ENCODE measurements at places on chromosomes 12 and 14.

DNA sequence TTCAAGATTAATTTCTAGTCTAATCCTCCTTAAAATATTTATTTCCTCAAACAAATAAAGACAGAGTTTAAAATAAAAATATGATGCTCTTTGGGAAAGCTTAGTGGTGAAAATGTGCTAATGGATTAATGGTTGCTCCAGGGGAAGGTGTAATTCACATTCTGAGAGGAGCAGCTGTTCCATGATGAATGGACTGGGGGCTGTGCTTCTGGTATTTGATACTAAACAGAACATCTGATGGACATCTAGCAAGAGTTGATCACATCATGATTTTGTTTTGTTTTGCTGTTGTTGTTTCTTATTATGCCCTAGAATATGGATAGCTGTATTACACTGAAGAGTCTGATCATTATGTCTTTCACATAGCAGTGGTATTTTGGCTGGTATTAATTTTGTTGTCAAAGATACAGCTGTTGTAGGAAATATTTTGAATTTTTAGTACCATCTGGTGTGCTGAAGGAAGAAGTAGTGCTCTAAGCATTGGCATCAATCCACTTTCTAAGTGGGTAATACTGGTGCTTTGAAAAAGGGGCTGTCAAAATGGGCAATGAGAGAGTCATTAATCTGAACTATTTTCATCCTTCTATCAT lies 296.4 kb downstream of the ADAMTS20 start:
- no peak for DNase-seq

GRCh38 chr12:113917393-113917792 lies 48.7 kb downstream of the RBM19 start:
- DNase-seq, result no peak

GRCh38 chr12:67761566-67761965 lies 113.0 kb downstream of the DYRK2 start:
- no peak for DNase-seq

DNA sequence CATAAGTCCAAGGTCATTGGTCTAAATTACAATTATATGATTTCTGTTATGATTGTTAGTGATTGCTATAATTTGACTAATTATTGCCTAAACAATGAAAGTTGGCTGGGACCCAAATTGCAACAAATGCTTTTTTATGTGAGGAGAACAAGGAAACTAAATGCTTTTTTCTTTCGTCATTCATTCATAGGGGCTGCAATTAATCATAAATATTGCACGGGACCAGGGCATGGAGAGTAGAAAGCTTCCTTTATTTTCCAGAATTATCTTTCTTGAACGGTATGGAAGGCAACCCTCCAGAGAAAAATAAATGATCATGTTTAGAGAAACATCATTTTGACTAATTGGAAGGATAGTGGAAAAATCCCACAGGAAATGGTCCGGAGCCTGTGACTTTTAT lies 32.6 kb upstream of the ARHGAP5 start:
- no peak for DNase-seq

DNA sequence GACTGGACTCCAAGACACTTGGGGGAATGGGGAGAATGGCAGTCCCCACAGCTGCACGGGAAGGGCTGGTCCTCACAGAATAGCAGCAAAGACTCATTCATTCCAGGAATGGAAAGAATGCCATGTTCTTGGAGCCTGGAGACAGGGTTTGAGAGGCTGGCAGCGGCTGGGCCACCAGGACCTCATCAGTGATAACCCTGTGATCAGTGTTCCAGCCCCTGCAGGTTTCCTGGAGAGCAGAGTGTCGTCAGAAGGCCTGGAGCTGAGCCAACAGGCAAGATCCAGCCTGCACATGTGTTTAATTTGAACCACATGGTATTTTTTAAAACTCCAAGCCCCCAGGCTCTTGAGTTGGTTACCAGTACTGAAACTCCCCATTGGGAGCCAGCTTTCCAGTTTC lies 11.3 kb downstream of the BDKRB1 start:
- no peak for DNase-seq

DNA sequence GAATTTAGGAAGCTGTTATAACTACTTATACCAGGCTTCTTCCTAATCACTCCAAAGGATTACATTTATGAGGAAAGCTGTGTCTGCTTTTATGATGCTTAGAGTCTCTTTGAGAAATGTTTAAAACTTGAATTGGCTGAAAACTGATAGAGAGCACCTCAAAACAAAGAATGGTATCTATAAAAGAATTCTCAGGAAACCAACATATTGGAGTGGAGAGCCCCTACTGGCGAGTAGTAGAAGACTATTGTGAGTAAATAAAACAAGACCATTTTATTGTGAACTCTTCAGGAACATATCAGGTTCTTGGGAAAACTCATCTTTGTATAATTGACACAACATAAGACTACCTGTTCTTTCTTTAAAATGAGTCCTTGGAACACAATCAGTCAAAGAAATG lies 578.6 kb downstream of the RERGL start:
- DNase-seq, result peak; percentile 22

DNA sequence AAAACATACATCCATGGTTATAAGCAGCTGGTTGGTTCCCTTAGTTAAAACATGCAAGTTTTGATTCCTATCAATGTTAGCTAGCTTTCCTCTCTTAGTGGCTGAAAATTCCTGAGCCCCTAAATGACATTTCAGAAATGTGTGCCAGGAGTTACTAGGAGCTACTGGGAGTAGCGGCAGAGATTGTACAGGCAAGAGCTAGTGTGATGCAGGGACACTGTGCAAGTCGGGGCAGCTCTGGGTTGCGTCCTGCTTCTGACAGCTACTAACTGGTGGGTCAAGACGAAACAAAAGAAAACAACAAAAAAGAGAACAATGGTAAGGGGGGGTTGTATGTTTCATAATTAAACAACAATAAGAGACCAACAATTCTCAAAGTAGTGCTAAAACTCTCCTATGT lies 35.4 kb downstream of the LRIG3 start:
- no peak for DNase-seq

- no peak for DNase-seq
These were observed 44.9 kb upstream of the GAS2L3 start for GRCh38 chr12:100528471-100529127.

DNA sequence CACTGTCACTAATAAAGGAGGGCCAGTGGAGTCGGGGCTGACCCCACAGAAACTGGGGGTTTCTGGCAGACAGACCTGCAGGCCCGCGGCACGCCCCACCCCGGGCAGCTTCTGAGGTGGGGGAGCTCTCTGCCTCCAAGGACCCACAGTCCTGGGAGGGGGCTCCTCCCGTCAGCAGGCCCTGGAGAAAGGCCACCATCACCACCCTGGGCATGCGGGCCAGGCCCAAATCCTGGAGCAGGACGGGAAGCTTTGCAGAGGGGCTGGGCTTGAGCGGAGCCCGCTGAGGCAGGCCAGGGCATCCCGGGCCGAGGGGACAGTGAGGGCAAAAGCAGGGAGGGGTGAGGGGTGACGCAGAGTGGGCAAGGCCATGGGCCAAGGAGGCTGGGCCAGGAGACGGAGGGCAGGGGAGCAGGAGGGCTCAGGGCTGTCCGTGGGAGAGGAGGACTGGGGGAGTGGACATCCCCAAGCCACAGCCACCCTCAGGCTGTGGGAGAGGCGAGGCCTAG lies 11.1 kb upstream of the GPR132 start:
- DNase-seq, result no peak

DNA sequence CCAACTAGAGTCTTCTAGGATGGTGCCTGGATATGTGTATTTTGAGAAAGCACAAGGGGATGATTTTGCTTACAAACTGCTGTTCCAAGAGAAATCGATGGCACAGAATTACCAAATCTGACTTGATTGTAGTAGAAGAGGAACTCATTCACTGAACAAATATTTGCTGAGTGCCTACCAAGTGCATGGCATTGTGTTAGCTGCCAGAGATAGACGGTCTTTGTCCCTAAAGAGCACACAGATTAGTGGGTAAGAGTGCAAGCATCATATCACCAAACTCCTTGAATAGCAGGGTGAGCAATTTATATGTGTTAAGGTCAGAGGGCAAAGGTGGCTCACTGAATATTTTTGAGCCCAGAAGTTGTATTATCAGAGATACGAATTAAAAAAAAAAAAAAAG lies 3.5 kb upstream of the FOXN3 start:
- DNase-seq, result no peak

DNA sequence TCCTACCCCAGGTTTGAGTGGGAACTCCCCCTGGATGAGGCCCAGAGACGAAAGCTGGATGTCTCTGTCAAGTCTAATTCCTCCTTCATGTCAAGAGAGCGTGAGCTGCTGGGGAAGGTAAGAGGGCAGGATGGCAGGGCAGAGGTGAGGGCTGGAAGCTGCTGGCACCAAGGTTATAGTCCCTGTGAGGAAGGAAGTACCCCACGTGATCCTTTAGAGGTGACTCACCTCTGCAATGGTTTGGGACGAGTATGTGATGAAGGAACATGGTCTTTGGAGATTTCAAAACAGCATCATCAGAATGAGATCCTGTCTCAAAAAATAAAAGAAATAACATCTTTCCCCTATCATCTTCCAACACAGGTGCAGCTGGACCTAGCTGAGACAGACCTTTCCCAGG lies 9.2 kb upstream of the MYL6B start:
- DNase-seq, result no peak

DNA sequence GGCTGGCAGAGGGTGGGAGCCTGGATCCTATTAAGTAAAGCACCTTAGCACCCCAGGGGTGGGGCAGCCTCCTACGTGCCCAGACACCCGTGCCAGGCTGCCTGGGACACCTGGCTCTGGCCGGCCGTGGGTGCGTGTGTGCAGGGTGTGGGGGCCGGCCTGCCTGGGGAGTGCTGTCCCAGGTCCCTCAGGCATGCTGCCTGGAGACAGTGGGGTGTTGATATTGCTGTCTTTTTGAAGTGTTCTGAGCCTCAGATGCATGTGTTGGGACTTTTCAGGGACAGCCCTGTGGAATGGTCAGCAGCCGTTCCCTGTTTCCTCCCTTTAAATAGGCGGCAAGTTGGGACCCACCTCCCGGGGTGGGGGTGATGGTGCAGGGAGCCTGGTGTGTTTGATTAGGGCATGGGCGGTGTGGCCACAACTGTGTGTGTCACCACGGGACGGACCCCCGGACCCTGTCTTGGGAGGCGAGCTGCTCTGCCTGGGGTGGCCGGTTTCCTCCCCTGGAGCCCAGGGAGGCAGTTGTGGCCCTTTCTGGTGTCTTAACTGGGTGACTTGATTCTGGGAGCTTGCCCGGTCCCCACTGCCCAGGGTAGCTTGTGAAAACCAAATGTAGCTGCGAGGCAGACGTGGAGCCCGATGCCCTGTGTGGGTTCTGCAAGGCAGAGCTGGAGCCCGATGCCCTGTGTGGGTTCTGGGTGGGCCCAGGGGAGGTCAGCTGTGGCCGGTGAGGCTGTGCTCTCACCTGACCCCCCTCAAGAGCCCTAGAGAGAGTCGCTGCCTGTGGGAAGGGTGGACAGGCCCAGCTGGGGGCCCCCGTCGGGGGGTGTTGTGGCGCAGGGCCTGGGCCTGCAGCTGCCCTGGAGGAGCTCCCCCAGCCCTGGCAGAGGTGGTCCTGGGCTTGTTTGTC lies 8.2 kb downstream of the ULK1 start:
- DNase-seq, result peak; percentile 17

- no peak for DNase-seq
These were observed 205.6 kb downstream of the KIF26A start for GRCh38 chr14:104343690-104344640.

GRCh38 chr14:76331328-76332011 lies 44.5 kb upstream of the ESRRB start:
- no peak for DNase-seq

DNA sequence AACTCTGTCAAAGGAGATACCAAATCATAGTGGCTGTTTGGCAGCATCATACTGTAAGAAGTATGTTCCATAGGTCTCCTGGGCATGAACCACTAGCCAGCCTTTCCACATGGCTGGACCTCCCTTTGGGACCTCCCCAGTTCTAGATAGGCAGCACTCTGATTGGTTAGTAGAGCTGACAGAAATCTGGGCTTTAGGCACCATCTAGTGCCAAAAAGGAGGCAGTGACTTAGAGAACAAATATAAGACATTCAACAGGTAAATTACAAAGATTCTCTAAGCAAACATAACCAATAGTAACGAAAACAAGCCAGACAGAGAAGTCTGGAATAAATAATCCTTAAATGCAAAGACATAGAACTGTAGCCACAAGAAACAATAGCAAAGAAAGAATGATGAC lies 148.0 kb upstream of the PDE3A start:
- peak; percentile 35 for DNase-seq

- no peak for DNase-seq
These were observed 356.1 kb downstream of the CEP128 start for GRCh38 chr14:80585506-80585835.

DNA sequence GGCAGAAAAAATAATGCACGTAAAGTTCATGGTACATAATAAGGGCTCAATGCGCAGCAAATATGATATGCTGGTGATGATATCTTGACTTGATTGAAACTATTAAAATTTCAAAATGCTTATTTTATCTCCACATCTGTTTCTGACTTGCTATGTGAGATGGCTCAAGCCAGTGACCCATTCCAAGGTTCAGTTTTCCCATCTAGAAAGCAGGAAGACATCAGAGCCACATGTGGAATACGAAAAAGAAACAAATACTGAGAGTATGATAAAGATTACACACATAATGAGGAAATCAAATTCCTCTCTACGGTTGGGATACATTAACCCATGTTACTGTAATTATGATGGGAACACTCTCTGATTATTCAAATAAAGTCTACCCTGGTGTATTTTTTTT lies 24.0 kb upstream of the TSPAN11 start:
- DNase-seq, result no peak

DNA sequence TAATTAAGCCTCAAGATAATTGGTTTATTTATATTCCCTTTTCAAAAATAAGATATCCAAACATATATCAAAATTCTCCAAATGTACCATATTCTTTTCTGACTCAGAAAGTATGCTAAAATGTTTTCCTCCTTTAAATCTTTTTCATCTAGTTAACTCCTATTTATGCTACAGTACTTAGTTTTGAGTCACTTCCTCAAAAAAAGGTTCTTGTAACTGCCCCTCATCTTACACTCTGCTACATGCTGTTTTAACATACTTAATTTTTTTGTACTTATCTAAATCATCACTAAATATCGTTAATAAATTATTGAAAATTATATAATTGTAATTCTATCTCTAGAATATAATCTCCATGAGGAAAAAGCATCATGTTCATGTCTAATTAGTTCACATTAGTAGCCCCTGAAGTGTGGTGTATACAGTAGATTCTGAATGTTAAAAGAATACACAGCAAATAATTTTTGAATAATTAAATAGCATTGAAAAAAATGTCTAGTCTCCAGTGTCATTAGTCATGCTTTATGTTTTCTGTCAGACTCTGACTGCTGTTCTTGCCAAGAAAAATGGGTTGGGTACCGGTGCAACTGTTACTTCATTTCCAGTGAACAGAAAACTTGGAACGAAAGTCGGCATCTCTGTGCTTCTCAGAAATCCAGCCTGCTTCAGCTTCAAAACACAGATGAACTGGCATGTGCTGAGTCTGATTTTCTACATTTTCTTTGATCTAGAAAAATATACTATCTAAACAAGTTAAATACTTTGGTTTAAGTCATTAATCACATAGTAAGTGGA lies 3.5 kb downstream of the KLRD1 start:
- no peak for DNase-seq

All from iPS-NIHi11 (cell line).